ENCODE measurements at places on chromosomes 1 and 21. TPM values are rescaled to one million over a fixed set of nuclear protein-coding genes. Genes with fewer than 3 reads are reported as not detected.

The KRTAP11-1 gene
- not detected for total RNA-seq

The HES2 gene
- total RNA-seq: 4.0 TPM

The RGSL1 gene
- not detected for total RNA-seq

The FOXD2 gene
- 0.49 TPM for total RNA-seq

The SPATA45 gene
- not detected for total RNA-seq

The KRTAP12-2 gene
- not detected for total RNA-seq

The FAM177B gene
- total RNA-seq: not detected

The PLA2G2C gene
- total RNA-seq: not detected

Data from A549 treated with CORT108297 at 1 μM for 4 hours (cell line).